Mesendoderm (in vitro differentiated cells): ENCODE measurements at places on chromosomes 4 and X.
A peak's percentile ranks its signal among the peaks of the same experiment; 100 is the strongest.

DNA sequence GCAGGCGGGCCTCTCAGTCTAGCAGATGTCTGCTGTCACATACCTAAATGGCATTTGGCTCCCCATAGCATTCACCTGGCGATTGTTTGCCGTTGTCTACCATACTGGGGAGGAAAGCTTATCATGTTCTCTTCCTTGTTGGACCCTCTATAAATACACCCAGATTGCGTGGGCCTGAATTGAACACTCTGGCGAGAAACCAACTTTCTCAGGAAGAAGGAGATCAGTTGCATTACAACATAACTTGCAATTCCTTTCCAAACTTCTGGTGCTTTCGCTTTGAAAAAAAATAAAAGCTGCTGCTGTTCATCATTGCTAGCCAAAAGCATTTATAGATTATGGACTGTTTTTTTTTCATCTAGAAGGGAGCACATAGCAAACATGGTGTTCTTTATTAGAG lies 230.0 kb upstream of the GPC4 start:
- no peak for DNase-seq

GRCh38 chr4:73865431-73866096 lies 3.6 kb upstream of the CXCL1 start:
- no peak for DNase-seq

DNA sequence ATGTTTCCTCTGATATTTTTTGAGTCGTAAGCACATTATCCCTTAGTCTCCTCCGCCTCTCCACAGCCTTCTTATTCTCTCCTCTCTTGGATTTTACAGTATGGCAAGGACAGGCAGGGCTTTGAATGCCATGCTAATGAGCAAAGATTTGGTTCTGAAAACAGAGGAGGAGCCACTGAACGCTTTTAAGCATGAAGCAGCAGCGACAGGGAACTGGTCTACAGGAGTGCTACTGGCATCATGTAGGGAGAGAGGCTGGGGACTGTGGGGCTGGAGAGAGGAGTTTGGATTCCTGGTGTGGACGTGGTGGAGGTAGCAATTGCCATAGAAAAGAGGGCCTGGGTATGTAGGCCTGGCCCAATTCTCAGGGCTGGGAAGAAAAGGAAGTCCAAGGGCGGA lies 4.6 kb upstream of the CD99L2 start:
- DNase-seq, result peak; percentile 75

DNA sequence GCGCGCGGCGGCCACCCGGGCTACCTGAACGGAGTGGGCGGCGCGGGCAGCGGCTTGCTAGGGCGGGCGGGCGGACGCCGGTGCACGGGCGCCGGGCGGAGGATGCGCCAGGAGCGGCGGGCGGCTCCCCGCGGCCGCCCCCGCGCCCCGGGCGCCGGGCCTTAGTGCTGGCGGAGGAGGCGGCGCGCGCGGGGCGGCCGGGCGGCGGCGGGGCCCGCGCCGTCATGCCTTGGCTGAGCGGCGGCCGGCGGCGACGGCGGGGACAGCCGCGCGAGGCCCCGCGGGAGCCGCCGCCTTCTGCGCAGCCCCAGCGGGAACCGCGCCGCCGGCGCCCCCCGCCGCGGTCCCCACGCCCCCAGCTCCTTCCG lies 48.2 kb downstream of the CLDN34 start:
- DNase-seq, result no peak

DNA sequence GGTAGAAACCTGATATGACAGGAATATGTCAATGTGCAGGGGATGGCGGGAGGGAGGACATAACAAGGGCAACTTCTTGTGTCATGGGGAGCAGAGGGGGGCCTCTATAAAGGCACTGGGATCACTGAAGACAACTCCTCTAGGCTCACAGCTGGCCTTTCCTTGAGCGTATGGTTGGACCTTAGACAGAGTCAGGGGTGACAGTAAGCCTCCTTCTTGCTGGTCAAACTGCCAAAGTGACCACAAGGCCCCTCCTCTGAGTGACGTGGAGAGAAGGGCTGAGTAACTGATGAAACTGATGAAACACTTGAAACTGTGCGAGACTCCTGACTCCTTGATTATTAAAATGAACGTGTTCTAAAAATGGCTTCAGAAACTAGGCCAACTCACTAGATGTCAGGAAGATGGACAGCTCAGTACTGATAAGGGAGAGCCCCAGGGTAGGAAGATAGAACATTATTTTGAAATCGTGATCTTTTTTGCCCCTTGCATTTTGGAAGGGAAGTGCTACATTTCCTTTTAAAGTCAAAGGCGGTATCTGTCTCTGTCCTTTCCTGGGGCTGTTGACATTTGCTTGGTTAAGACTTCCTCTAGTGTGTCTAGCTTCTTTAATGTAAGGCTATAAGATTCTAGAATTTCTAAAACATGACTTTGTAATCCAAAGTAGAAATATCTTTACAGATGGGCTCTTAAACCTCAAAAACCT lies 1.6 kb downstream of the RAB33A start:
- no peak for DNase-seq

DNA sequence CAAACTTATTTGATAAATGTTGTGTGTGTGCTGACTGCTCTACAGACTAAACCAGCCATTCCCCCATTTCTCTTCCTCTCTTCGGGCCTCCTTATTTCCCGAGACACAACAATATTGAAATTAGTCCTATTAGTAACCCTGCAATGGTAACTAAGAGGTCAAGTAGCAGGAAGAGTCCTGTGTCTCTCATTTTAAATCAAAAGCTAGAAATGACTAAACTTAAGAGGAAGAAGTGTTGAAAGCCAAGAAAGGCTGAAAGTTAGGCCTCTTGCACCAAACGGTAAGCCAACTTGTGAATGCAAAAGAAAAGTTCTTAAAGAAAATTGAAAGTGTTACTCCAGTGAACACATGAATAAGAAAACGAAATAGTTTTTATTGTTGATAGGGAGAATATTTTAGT lies 357.8 kb upstream of the SLC7A11 start:
- DNase-seq, result no peak

- peak; percentile 67 for DNase-seq
Measured at GRCh38 chr4:183364025-183364424, 41.8 kb upstream of the CLDN24 start.

- no peak for DNase-seq
Measured at GRCh38 chr4:132001542-132001941, 1147.6 kb upstream of the PCDH10 start.

GRCh38 chr4:40702800-40703151 lies 47.0 kb upstream of the NSUN7 start:
- DNase-seq, result no peak

GRCh38 chrX:126718440-126718839 lies 101.1 kb upstream of the PRR32 start:
- no peak for DNase-seq

DNA sequence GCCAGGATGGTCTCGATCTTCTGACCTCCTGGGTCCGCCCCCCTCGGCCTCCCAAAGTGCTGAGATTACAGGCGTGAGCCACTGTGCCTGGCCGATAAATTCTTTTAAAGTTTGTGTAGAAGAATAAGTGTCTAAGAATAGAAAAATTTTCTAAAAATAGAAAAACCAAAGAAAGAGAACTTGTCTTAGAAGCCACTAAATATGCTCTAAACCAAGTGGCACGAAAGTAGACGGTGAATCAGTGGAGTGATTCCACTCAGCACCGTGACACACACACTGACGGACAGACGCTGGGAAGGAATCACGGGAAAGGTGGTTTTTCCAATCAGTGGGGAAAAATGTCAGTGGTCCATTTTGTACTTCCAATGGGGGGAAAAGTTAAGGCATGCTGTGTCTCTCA lies 72.7 kb upstream of the PSAPL1 start:
- DNase-seq, result no peak

DNA sequence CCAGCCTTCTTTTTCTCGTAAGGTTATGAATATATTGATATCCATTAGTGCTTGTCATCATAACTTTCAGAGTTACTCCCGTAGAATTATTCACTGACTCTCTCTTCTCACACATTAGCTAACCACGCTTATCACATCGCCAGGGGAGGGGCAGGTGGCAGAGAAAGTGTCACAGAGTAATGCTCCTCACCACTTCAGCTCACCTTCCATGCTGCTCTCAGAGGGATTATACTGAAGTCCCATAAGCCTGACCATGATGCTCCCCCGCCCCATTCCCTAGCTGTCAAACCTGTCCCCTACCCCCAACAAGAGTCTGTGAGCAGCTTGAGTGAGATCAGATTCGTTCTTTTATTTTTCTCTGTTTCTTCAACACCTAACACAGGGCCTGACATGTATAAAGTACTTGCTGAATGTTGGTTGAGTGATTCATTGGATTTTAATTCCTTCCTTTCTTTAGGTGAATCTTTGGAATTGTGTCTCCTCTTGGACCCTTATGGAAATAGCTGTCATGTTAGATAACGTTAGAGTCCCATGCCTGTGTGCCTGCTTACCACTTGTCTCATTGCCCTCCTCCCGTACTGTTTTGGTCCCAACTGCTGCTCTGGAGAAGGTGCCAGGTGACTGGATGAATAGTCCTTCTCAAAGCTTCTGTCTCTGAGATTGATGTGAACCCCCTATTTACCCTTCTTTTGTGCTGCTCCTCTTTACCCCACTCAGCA lies 55.1 kb downstream of the RS1 start:
- no peak for DNase-seq

DNA sequence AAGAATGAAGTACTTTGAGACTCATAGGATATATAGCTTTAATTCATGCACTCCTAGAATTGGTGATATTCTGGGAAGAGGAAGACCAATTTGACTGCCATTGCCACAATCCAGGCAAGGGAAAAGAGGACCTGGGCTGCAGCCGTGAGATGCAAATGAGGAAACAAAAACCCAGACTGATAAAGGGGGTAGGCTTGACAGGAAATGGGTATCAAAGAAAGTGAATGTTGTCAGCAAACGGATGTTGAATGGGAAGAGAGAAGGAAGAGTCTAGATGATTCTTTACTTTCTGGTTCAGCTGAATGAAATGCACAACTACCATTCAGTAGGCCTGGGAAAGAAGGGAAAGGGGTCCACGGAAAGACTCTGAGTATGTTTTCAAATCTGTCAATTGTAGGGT lies 17.1 kb upstream of the ARHGEF6 start:
- DNase-seq, result peak; percentile 2
